Activated T-helper 1 cell treated with anti-CD3 and anti-CD28 coated beads, Interleukin-2, amount 50 U/mL, for 16 hours (primary cell): ENCODE measurements at places on chromosomes 5 and 9.

DNA sequence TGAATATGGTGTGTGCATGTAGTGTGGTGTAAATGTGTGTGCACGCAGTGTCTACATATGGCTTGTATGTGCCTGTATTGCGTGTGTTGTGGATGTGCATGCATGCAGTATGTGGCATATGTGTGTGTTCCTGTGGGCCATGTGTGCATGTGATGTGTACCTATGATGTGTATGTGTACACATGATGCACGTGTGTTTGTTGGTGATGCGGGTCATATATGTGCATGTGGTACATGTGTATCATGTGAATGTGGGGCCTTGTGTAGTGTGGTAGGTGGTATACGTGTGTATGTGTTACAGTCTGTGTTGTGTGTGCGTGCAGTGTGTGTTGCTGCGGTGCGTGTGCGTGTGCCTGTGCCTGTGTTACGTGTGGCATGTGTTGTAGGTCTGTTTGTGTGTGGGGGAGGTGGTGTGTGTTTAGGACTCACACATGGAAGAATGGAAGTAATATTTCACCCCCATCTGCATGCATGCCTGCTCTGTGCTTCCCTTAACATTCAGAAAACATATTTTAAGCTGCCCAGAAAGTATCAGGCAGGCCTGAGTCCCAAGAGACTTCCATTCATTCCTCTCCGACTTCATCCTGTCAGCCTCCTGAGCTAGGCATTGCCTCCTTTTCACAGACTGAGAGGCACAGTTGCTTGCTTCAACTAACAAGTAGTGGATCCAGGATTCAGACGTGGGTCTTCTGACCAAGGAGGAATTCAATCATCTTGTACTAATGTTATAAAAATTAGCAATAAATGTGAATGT lies 55.4 kb upstream of the RUFY1 start:
- no peak for DNase-seq

- DNase-seq = no peak
Observed at GRCh38 chr5:113065626-113066025, 89.0 kb downstream of the DCP2 start.

DNA sequence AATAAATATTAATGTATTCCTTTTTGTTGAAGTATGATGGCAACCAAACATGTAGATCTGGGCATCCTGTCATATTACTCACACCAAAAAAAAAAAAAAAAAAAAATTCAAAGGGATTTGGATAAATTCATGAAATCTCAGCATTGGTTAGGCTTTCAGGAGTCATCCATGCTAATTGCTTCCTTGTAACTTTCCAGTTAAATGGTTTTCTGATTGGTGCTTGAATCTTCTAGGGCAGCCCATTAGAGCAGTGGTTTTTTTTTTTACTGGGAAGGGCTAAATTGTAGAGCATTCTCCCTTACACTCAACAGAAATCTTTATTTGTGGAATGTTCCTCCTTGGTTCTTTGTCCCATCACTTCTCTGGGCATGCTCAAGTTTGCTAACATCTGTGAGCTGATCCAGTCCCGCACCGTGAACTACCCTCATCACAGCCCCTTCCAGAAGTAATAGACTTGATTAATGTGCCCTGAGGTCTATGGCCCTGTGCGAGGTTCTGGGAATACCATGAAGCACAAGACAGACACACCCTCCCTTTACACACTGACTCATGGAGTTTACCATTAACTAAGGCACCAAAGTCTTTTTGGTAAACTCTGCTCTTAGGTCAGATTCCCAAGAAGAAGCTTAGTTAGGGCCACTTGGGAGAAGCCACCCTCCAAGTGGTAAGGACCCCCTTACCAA lies 56.0 kb downstream of the RGS3 start:
- no peak for DNase-seq

GRCh38 chr9:89815061-89815902 lies 210.5 kb downstream of the GADD45G start:
- DNase-seq = no peak
